ENCODE measurements at places on chromosomes 1 and 21. TPM values are rescaled to one million over a fixed set of nuclear protein-coding genes. Genes with fewer than 3 reads are reported as not detected.

DNA sequence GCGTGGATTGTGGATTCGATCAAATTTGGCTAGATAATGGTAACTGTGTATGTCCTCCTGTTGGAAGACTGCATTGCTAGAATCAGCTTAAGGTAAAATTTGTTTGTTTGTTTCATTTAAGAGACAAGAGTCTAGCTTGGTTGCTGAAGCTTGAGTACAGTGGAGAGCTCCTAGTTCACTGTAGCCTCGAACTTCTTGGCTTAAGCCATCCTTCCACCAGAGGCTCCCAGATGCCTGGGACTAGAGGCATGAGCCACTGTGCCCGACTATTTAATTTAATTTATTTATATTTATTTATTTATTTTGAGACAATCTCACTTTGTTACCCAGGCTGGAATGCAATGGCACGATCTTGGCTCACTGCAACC, 1.5 kb downstream of the PHACTR4 start:
- no peak for DNase-seq

DNA sequence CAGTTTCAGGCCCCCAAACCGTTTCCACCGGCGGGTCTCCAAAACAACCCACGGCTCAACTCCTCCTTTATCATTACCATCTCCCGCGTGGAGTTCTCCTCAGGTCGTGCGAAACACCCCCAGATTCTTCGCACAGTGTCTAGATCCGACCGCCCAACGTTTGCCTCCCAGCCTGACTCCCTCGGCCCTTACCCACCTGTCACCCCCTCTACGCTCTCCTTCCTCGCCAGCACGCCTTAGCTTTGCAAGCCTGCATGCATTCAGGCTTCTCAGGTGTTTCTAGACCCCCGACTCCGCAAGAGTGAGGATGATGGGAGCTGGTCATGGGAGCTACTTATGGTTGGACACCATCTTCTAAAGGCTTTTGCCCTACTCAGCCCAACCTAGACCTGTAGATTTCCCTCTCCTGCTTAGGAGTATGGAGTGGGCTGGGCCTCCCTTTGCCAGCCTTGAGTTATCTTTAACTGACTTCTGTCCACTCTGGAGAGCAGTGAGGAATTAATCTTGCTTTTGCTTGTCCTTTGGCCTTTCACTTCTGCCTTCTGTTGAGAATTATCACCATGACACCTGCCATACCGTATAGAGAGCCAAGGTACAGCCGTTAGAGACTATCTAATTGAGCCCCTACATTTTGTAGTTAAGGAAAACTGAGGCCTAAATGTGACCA, 865 bp downstream of the ATP5IF1 start:
- DNase-seq, result no peak

DNA sequence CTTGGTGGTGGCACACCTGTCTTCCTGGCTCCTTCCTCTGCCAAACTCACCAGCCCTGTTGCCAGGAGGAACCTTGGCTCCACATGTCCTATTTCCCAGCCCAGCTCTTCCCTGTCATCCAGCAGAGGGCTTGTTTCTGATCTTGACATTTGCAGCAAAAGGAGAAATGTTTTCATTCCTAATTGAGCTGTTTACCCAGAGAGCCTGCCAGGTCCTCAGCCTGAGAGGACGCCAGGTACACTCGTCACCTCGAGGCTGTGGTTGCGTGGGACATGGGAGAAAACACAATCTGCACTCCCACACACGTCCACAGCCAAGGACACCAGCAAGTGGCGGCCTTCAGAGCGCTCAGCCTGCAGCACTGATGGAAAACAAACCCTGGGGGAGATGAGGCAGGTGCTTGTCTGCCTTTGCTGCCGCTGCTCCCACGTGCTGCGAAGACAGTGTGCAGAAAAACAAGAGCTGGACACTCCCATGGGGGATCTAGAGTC, 132.8 kb upstream of the CD34 start:
- DNase-seq, result no peak

- peak; percentile 70 for DNase-seq
Observed at GRCh38 chr1:215146240-215146975, 63.9 kb downstream of the KCNK2 start.

DNA sequence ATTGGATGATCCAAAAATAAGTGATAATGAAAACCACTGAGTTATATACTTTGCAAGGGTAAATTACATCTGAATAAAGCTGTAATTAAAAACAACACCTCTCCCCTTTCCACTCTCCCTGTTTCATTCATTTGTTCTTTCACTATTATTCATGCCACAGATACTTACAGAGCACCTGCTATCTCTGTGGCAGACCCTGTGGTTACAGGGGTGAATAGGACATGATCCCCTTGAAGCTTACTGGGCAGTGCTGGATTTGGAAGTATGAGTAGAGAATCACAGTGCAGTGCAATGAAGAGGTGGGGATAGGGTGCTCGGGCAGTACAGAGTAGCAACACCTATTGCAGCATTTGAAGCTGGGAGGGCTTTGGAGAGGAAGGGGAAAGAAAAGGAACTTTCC, 21.7 kb downstream of the ARV1 start:
- no peak for DNase-seq

DNA sequence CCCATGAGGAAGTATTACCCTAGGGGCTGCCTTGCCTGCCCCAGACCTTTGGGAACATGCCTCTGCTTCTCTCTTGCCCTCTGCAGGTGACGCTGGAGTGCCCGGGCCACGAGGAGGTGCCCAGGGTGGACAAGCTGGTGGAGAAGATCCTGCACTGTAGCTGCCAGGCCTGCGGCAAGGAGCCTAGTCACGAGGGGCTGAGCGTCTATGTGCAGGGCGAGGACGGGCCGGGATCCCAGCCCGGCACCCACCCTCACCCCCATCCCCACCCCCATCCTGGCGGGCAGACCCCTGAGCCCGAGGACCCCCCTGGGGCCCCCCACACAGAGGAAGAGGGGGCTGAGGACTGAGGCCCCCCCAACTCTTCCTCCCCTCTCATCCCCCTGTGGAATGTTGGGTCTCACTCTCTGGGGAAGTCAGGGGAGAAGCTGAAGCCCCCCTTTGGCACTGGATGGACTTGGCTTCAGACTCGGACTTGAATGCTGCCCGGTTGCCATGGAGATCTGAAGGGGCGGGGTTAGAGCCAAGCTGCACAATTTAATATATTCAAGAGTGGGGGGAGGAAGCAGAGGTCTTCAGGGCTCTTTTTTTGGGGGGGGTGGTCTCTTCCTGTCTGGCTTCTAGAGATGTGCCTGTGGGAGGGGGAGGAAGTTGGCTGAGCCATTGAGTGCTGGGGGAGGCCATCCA, 7.8 kb upstream of the HTR6 start:
- no peak for DNase-seq

Gene KCNJ9
- not detected for total RNA-seq
